NCI-H2029 treated with DMSO at 0.1 percent for 48 hours (cell line): ENCODE measurements at places on chromosomes 4 and X.

DNA sequence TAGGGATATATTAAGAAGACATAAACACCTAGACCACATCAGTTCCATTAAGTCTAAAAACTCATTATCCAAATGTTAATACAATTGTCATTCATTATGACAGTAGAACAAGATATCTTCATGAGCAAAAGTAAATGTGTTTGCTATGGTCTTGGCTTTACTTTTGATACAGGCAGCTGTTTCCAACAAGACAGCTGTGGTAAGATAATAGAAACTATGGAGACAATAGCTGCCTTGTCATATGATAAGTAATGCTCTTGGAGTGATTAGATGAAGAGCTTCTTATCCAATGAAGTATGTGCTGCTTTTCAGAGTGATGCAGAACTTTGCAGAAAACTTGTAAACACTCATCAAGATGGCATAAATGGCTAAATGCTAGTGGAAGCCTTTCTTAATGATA lies 1066.0 kb downstream of the FSTL5 start:
- DNase-seq: no peak

DNA sequence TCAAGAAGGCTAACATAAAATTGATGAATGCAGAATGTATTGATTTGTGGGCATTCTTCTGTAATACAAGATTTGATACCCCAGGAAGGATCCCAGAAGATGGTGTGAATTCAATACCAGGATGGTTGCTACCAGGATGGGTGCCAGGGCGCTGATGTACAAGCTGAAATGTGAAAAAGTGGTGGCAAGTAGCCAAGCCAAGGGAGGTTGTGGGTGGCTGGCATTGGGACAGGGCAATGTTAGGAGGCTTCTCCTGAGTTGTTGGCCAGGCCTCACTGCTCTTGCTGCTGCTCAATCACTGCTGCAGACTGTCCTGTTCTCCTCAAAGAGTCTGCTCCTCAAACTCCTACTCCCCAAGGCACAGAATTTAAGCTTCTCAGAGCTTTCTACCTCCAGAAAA lies 77.1 kb downstream of the RBM46 start:
- no peak for DNase-seq

- no peak for DNase-seq
These were observed 344.6 kb upstream of the CTSO start for GRCh38 chr4:156298230-156298629.

DNA sequence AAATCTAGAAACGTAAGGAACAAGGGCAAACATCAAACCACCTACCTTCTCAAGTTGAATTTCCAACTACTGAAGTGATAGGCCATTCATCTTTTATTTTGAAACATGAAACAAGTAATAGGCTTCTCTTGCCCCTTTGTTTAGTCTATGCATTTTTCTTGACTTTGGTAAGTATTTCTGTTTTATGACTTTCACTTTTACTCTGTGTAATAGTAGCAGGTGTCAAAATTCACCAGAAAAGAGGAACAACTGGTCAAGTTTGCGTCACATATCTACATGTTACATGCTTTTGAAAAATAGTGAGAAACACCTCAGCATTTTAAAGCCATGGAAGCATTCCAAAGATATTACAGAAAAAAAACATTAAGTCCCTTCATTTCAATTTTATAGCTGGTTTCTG lies 157.1 kb upstream of the FTHL17 start:
- no peak for DNase-seq

GRCh38 chrX:48498374-48498809 lies 10.4 kb upstream of the PORCN start:
- no peak for DNase-seq

DNA sequence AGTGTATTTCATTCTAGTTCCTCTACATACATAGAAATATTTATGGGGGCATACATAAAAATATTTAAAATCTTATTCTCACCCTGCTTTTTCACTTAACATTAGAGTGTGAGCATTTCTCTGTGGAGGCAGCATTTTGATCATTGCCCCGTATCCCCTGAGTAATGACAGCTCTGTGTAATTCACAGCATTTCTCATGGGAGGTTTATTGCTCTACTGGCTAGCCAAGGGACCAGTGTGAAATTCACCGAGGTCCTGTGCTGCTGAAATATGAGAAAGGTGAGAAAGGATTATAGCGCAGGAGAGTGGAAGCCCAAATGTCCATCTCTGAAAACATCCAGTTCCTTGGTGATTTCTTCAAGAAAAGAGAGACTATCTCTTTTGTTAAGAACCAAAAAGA lies 22.9 kb downstream of the PDGFC start:
- DNase-seq: no peak

GRCh38 chrX:17027931-17028330 lies 81.5 kb downstream of the REPS2 start:
- DNase-seq: no peak

DNA sequence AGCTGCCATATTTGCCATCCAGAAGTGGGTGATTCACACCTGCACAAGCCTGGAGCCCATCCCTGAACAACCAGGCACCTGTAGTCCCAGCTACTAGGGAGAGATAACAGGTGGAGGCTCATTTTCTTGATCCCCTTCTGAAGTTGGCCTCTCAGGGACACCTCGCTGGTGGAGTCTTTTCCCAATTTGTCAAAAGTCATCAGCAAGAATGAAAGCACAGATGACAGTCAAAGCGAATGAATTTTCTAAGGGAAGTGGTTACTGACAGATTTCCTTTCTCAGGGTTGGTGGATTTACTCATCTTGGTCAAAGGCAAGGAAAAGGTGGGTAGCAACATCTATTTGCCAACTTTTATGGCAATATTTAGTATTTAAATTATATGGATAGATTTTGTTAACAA lies 36.5 kb downstream of the FGFBP1 start:
- DNase-seq: no peak

DNA sequence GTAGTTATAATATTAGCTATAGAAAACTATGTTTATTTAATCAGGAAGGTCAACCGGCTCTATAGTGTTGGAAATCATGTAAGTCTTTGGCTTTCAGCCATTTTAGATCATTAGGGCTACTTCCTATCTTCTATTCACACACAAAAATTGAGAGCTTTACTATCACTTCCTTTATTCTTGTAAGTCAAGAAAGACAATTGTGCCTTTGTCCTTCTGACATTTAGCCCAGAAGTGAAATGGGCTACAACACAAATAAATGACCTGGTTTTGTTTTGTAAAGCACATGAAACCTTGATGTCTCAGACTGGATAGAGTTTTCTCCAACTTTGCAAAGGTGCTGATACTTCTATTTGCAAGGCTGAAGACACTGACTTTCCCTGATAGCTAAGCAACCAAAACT lies 122.4 kb upstream of the ACSL4 start:
- no peak for DNase-seq

GRCh38 chr4:75557696-75558095 lies 1.8 kb downstream of the ODAPH start:
- DNase-seq: no peak

GRCh38 chr4:78217557-78217956 lies 160.4 kb downstream of the FRAS1 start:
- DNase-seq: no peak

GRCh38 chrX:130715299-130715698 lies 187.7 kb downstream of the ENOX2 start:
- no peak for DNase-seq

GRCh38 chr4:26093551-26093950 lies 179.5 kb downstream of the SMIM20 start:
- DNase-seq: no peak

DNA sequence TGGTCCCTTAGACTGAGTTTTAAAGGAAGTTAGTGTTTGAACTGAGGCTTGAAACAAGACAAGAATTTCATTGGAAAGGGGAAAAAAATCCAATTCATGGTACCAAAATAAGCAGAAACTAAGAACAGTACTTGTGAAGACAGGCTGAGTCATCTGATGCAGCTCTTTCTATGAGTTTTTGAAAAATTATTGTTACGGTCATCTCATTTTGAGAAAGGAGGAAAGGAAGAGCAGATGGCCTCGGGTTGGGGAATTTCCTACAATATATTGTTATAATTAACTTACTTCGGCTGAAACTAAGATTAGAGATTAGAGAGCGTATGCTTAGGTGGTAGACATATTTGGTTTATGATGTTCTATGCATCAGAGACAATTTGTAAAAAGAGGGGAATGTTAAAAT lies 2164.8 kb upstream of the AGA start:
- no peak for DNase-seq

DNA sequence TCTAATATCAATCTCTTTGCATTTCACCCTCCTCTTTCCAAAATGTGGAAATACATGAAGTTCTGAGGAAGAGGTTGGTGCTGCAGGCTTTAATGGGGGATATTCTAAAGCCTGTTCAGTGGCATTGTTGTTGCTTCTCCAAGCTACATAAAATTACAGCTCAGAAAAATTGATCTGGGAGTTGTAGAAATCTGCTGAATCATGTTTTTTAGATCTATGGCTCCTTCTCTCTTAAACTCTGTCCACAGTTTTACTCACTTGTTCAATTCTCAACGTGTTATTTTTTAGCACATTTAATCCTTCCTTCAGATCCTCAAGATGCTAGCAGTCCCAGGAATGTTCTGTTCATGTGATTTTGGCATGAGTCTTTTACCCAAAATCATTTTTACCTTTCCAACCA lies 949.5 kb upstream of the ADGRL3 start:
- DNase-seq: no peak

- peak; percentile 13 for DNase-seq
These were observed 169.0 kb downstream of the CORIN start for GRCh38 chr4:47668810-47669408.

DNA sequence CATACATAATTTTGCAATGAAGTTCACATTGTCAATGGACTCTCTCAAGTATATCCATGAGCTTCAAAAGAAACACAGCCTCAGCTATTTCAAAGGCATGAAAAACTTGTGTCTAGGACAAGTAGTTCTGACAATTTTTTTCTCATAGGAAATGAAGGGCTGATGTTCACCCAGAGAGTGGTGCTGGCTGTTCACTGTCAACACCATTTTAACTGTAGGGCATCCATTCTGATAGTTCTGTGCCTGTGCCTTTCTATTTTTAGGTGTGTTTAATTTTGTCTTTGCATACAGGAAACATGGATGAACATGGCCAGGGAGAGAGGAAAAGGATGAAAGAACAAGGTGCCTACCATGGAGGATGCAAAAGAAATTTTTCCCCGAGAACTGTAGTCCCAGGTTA lies 135.3 kb upstream of the MAP9 start:
- no peak for DNase-seq

GRCh38 chrX:39157796-39158195 lies 356.5 kb downstream of the MID1IP1 start:
- no peak for DNase-seq

DNA sequence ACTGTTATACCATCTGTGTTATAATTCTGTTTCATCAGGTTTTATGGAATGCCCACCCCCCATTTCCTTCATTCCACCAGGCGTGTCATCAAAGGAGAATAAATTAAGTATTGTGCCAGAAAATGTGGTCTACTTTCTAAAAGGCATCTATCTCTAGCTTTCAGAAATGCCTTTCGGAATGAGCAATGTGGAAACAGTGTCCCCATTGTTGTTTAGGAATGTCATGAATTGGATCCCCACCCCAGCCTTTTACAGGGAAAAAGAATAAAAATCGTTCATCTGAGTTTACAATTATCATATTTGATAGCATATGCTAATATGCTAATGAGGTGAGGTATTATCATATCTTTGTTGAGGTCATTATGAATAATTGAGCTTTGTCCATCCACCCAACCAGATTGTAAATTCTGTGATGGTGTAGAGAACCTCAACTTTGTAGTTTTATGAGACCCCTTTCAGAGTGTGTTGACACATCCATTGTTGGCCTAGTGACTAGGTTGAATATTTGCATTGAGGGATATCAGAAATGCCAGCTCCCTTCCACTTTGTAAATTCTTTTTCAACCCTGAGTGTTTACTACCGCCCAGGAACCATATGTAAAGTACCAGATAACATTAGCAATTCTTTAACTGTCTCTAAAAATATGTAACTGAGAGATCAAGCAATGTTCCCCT lies 56.2 kb upstream of the CCDC160 start:
- no peak for DNase-seq

DNA sequence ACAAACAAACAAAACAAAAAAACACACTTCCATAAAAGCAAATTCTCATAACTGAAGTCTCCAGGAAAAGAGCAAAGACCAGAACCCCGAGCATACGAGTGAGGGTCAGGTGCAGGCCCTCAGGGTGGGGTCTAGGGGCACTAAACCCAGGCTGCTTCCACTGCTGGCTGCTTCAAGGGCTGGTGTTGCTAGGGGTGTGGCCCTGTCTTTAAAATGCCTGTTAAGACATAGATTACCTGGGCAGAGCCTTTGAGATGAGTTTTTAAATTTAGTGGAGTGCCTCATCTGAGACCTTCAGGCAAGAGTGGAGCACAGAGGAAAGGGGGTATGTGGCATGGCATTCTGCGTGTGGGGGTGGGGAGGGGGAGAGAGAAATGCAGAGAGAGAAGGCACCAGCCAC lies 87.0 kb downstream of the FHDC1 start:
- no peak for DNase-seq

- no peak for DNase-seq
These were observed 8.2 kb upstream of the AFF1 start for GRCh38 chr4:86926435-86927086.

DNA sequence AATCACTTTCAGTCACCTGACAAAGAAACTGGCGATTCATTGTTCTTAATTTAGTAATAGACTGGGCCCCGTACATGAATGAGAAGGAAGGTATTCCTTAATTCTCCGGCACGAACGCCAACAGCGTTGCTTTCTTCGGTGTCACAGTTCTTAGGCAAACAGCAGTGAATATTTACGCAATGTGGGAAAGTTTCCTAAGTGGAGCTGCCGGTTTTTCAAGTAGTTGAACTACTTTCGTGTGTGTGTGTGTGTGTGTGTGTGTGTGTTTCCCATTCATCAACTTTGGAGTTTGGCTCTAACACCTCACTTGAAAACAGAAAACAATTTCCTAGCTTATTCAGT lies 651 bp downstream of the NXT2 start:
- no peak for DNase-seq

GRCh38 chr4:112513971-112514646 lies 1.9 kb downstream of the NEUROG2 start:
- no peak for DNase-seq

DNA sequence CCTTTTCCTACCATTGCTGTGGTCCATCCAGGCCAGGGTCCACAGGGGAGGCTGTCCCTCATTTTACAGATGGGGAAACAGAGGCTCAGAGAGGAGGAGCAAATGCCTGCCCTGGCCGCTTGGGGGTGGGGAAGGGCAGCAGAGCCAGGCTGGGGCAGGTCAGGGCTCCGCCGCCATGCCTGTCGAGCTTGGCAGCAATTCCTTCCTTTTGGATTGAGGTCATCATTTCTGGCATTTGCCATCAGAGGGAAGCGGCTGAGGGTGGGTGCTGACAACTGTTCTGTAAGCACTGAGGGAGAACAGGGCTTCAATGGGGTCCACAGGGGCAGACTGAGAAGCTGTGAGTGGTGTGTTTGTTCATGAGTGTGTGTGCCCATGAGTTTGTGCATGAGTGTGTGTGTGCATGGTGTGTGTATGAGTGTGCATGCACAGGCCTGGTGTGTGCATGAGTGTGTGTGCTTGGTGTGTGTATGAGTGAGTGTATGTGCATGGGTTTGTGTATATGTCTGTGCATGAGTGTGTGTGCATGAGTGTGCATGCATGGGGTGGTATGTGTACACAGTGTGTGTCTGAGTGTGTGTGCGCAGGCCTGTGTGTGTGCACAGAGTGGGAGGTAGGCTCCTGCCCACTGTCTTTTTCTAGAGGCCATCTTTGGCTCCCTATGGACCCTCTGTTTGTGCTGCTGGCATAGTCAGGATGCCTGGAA lies 115.2 kb downstream of the SORCS2 start:
- DNase-seq: no peak

- DNase-seq: no peak
These were observed 329.6 kb upstream of the CLNK start for GRCh38 chr4:11014199-11014598.
